H1 (cell line): ENCODE measurements at places on chromosomes 1 and 21. TPM values are rescaled to one million over a fixed set of nuclear protein-coding genes. Genes with fewer than 3 reads are reported as not detected.

KIF21B gene
- total RNA-seq, result 26.5 and 27.2 TPM in 2 replicates

HOOK1 gene
- total RNA-seq, result 34.5 and 39.5 TPM in 2 replicates

DNA sequence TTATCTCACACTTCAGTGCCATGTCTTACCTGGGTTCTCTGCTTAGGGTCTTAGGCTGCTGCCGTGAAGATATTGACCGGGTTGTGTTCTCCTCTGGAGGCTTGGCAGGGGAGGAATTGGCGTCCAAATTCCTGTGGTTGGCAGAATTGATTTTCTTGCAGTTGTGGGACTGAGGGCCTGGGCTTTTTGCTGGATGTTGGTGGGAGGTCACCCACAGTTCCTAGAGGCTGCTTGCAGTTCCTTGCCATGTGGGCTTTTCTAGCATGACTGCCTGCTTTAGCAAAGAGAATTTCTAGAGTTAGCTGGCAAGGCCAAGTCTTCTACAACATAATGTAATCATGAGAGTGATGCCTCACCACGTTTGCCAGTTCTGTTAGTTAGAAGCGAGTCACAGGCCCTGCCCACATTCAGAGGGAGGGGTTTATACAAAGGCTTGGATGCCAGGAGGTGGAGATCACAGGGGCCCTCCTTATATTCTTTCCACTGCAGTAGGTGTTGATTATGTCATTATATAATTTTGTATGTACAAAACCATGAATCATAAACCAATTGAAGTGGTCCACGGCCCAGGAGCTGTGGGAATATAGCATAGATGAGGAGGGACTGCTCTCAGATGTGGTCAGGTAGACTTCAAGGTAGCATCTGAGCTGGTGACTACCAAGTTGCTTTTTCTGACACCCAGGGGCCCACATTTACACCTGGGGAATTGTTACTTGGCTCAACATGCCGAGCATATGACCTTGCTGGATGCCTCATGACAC is 6.6 kb downstream of the UBL4B start:
- no peak for DNase-seq

GRCh38 chr1:82806133-82806532 is 1005.4 kb downstream of the ADGRL2 start:
- no peak for DNase-seq

- DNase-seq, result no peak
Observed at GRCh38 chr1:64309431-64309831, 106.0 kb downstream of the UBE2U start.

SPRR1B gene
- not detected in 2 replicates for total RNA-seq

MAP10 gene
- 3.5 TPM in 2 replicates for total RNA-seq
